ENCODE measurements at places on chromosomes 3 and 15.

DNA sequence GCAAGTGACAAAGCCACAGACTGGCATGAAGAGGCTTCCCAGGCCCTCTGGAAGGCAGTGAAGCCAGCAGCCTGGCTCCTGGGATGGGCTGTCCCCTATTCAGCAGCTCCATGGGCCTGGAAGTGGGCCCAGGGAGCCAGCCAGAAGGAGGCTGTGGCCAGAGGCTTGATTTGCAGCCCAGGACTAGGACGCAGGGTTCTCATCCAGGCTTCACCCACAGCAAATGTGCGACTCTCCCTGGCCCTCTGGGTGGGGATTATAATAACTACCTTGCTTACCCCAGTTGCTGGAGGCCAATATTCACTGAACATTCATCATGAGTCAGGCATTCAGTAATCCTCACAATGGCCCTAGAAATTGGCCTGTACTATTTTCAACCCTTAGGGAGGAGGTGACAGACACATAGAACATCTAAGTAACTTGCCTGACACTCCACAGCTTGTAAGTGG lies 24.6 kb upstream of the SRP14 start:
- DNase-seq, result no peak

GRCh38 chr3:182790612-182791011 lies 2.7 kb upstream of the ATP11B start:
- DNase-seq, result no peak

- DNase-seq, result no peak
Observed at GRCh38 chr15:33515121-33515520, 204.4 kb downstream of the RYR3 start.

GRCh38 chr3:89252860-89253259 lies 145.4 kb downstream of the EPHA3 start:
- no peak for DNase-seq

DNA sequence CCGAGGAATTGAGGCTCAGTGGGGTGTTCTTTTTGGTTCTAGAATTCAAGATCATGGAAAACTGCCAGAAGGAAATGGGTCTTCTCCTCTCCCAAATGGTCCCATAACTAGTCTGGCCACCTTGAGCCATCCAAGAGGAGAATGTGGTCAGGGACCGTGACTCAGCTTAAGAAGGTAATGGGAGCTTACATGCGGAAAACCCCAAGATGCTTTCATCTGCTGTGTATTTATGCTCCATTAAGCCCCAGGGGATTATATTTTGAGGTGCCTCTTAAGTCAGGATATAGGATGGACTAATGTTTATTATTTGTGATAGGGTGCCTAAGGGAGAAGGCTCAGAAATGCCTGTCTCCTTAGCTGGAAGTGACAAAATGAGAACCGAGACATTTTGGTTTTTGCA lies 39.2 kb upstream of the DLG1 start:
- no peak for DNase-seq

- DNase-seq, result no peak
Observed at GRCh38 chr3:37768107-37768809, 93.4 kb upstream of the CTDSPL start.

DNA sequence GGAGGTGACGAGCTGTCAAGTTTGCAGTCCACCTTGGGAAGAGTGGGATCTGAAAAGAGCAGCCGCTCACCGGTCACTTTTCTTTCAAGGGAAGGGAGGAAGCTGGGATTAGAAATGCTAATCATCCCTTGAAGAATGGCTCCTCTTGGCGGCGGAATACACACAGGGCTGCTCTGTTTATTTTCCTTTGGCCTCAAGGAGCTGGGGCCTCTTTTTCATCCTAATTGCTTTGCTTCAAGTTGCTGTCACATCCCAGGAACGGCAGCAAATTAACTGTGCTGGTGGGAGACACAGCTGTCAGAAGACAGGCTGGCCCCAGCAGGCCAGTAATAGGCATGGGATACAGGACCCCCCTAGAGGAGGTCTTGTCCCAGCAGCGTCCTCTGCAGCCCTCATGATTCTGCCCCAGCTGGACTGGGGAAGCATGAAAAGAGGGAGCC lies 6.7 kb downstream of the KBTBD13 start:
- no peak for DNase-seq

GRCh38 chr3:33886015-33886414 lies 87.6 kb downstream of the PDCD6IP start:
- no peak for DNase-seq

GRCh38 chr3:141849056-141849815 lies 27.2 kb upstream of the ATP1B3 start:
- no peak for DNase-seq

- no peak for DNase-seq
Observed at GRCh38 chr3:14489641-14490040, 50.5 kb downstream of the GRIP2 start.

DNA sequence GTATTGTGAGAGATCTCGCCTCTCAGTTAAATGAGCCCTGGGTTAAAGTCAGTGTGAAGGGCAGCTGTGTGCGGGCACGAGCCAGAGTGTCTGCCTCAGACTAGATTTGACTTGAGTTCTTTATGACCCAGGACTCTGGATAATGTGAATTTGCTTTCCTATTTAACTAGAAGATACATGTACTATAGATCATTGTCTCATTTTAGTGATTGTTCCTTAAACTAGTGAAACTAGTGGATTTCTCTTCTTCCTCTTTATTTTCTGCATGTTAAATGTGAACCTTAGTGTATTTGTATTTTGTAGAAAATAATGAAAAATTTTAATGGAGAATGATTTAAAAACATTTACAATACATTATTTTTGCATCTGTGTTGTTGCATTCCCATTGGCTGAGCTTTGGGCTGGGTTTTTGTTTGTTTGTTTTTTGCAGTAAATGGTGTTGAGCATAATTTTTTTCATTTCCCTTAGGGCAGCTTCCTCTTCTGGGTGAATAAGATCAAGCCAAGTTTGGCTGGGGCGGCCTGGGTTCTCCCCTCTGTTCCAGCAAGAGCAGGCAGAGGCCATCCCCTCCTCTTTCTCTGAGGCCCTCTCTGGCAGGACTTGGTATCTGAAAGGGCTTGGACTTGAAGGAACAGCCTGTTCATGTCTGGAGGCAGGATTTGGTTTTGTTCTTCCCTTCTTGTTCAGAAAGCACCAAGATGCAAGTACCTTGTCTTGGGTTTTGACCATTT lies 15.0 kb downstream of the GCSAM start:
- no peak for DNase-seq

DNA sequence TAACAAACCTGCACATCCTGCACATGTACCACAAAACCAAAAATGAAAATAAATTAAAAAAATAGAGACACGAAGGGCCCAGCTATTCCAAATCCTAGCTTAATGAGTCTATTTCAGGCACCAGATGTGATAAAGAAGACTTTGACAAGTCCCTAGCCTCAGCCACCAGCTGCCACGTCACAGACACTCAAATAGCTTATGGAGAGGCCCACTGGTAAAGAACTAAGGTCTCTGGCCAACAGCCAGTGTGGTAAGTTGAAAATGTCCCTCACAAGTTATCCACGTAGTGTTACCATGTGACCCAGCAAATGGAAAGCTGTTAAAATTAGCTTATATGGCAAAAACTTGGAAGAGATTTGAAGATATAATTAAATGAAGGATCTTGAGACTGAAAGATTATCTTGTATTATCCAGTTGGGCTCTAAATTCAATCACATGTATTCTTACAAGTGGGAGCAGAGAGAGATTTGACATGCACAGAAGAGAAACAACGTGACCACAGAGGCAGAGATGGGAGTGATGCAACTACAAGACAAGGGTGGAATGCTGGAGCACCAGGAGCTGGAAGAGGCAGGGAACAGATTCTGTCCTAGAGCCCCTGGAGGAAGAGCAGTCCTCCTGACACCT lies 10.9 kb downstream of the ACSBG1 start:
- no peak for DNase-seq

DNA sequence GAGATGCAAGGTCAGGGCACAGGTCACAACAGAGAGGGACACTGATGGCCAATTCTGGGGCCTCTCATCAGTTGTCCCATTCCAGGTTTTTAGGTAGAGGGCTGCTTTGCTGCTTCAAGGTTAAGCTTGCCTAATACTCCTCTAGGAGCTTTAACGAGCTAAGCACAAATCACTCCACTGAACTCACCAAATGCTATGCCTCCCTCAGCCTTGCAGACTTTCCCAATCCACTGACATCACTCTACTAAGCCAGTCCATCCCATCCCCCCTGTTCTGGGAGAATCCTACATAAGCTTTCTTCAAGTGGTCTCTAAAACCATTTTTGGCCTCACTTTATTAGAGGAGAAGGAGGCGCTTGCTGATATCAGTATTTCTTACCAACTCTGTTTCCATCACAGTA lies 24.8 kb upstream of the PDCD6IP start:
- no peak for DNase-seq

DNA sequence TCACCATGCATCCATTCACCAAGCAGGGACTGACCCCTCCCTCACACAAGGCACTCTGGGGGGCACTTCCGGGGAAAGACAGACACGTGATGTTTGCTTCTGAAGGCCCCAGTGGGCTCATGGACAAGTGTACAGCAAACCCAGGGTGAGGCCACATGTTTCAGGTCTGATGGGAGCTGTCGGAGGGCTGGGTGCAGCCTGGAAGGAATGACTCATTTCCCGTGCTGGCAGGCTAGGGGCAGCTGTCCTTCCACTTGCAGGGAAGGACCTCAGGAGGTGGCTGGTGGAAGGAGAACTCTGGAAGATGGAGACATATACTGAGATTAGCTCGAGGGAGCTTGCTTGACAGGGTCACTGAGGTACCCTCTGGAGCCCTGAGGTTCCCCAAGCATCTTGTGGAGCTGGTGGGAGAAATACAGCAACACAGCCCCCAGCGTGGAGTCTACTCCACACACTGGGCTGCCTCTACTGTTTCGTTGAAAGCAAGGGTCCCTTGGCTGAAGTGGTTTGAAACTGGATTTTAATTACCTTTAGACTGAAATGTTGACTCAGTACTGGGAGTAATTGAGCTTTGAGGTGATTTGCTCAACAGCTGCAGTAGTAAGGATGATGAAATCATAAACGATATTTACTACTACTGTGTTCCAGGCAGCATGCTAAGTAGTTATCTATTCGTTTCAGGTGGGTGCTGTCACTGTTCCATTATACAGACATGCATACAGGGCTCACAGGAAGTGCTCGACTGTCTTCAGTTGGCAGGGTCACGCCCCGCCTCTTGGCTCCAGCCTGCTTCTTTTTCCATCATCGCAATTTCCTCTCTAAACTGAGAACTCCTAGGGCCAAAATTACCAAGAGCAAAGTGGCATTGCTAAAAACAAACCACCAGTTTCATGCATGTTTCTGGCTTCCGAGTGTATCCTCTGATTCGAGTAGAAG lies 230.4 kb downstream of the ADAMTS17 start:
- peak; percentile 22 for DNase-seq

DNA sequence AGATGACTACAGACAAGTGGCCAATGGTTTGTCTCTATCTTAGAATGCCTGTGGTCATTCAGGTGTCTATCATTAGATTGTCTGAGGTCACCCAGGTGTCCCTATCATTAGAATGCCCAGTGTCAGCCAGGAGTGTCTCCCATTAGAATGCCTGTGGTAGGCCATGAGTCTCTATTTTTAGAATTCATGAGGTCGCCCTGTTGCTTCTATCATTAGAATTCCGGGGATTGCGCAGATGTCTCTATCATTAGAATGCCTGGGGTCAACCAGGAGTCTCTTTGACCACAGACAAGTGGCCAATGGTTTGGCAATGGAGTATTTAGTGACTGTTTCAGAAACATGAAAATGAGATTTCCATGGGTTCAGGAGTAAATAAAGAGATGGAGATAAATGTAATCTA lies 7.6 kb downstream of the RTP2 start:
- DNase-seq, result no peak

- no peak for DNase-seq
Observed at GRCh38 chr3:143601723-143602484, 246.4 kb downstream of the SLC9A9 start.

DNA sequence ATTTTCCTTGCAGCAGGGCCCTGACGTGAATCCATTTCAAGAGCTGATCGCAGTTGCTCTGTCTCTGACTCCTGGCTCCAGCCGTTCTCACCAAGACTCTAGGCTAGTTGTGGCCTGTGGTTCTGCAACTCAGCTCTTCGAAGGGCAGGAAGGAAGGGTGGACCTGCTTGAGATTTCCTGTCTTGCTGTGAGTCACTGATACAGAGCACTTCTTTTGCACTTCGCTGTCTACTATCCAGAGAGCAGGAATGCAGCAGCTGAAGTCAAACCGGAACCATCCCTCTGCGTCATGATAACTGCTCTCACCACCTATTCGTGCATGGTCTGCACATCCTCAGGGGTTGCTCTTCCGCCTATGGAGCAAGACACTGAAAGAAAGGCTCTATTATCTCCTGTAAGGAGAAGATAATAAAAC lies 59.7 kb downstream of the RAP2B start:
- DNase-seq, result peak; percentile 2

DNA sequence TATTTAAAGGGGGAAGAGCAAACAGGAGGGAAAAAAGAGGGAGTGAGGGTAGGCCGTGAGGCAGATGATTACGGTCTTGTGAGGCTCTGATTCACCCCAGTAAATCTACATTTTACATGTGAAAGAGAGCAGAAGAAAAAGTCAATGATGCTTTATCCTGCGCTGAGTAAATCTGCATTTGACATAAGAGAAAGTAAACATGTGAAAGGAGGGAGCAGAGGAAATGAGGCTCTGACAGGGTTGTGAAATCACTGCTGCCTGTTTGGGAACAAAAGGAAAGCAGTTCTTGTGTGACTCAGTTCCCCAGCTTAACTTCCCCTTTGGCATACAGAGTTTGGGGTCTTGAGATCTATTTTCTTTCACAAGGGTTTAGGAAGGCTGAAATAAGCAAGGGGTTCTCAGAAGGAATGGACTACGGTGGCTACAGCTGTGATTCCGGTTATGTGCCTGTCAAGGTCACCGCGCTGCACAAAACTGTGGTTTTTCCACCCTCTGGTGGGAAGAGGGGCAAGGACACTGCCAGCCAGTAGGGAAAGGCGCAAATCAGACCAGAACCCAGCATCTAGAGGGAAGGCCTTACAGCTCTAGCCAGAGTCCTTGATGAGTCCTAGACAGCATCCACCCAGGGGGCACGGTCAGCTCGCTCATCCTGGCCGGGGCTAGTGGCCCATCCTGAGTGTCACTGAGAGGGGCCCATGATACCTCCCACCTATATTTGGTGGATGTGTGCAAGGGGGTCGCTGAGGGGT lies 18.9 kb upstream of the HCN4 start:
- no peak for DNase-seq

GRCh38 chr15:71559098-71559497 lies 251.3 kb upstream of the NR2E3 start:
- DNase-seq, result no peak

DNA sequence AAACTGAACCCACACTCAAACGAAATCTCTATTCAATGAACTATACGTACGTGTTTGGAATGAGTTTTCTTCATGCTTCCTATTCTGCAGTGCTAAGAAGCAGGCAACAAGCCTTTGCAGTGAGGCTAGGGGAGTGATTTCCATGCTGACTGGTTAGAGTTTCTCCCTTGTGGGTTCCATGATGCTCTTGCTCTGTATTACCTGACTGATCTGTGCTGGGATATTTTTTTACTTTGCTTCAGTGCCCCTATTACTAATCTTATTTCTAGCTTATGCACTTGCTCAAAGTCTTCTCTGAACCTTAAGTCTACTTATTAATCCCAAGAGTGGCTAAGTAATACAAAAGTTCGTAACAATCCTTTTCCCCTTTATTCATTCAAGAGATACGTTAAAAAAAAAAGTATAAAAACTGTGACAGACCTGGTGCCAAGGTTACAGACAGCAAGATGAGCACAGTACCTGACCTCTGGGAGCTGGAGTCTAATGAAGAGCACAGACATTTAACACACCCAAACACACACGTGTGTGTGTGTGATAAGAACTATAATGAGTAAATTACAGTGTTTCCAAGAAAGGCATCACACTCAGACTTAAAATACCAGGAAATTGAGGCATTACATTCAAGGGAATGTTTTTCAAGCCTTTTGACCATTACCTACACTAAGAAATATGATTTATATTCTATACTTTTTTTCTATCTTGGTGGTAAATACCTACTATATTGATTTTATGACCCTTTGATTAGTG lies 50.5 kb upstream of the FBN1 start:
- no peak for DNase-seq
